ENCODE measurements at places on chromosomes 13 and 19. TPM values are rescaled to one million over a fixed set of nuclear protein-coding genes. Genes with fewer than 3 reads are reported as not detected.

Gene RPS19
- 2,371 TPM for total RNA-seq

Gene ZNF625
- 10.5 TPM for total RNA-seq

Gene CCDC97
- 7.9 TPM for total RNA-seq

Gene GAMT
- total RNA-seq: 23.2 TPM

Gene CEACAM20
- total RNA-seq: not detected

Gene FFAR2
- not detected for total RNA-seq

Gene ZNF256
- 3.6 TPM for total RNA-seq

Gene GIPC3
- total RNA-seq: 0.19 TPM

Gene LENG9
- total RNA-seq: 9.8 TPM

Gene ZNF546
- total RNA-seq: 4.1 TPM

Gene AP1M2
- total RNA-seq: 0.09 TPM

Gene KASH5
- total RNA-seq: not detected

Gene GPC5
- total RNA-seq: 0.18 TPM

Gene ZNF700
- 5.7 TPM for total RNA-seq

Gene GPR4
- 4.2 TPM for total RNA-seq

Gene SMARCA4
- 91.1 TPM for total RNA-seq

Gene TEX29
- total RNA-seq: not detected

Gene CABP5
- total RNA-seq: not detected

Gene ZNF528
- total RNA-seq: 13.8 TPM

Gene DPF1
- 1.3 TPM for total RNA-seq

Gene OLFM2
- total RNA-seq: 2.4 TPM

Gene DMKN
- not detected for total RNA-seq

Gene FUT6
- total RNA-seq: not detected

Gene NLRP11
- total RNA-seq: not detected

Gene LIN7B
- 4.7 TPM for total RNA-seq

Gene CIC
- total RNA-seq: 19.3 TPM

Gene SMIM44
- total RNA-seq: not detected

Gene SWSAP1
- total RNA-seq: 0.72 TPM

Gene ACP7
- total RNA-seq: not detected

Gene KLK14
- not detected for total RNA-seq

Gene RASGRP4
- not detected for total RNA-seq

Gene ZNF836
- 7.8 TPM for total RNA-seq

Gene ZNF222
- 5.6 TPM for total RNA-seq

Gene WIZ
- total RNA-seq: 6.4 TPM

Gene CFAP97D2
- total RNA-seq: not detected
